ENCODE measurements at places on chromosomes 7 and 10.

DNA sequence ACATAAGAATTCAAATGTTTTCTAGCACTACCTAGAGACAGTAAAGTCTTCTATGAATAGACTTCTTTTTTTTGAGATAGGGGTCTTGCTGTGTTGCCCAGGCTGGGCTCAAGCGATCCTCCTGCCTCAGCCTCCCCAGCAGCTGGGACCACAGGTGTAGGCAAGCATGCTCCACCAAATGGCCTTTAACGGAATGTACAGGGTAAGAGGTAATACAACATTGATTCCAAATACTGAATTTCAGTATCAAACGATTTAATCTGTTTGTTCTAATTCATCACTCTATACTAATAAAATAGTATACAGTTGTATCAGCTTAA is 55.8 kb upstream of the NCAPG2 start:
- no peak for DNase-seq

DNA sequence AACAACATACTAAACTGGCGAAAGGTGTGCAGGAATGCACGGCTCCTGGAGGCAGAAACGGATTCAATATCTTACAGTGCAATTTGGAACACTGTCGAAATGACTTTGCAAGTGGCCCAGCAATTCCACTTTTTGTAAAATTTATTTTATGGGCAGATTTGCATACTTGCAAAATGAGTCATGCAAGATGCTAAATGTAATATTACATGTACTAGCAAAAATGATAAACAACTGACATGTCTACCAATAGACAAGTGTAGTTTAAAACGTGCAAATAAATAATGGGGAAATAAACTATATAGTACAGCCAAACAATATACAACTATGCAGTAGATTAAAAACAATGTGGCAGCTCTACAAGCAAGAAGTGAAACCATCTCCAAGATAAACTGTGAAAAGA is 97.7 kb downstream of the ARHGAP12 start:
- no peak for DNase-seq

DNA sequence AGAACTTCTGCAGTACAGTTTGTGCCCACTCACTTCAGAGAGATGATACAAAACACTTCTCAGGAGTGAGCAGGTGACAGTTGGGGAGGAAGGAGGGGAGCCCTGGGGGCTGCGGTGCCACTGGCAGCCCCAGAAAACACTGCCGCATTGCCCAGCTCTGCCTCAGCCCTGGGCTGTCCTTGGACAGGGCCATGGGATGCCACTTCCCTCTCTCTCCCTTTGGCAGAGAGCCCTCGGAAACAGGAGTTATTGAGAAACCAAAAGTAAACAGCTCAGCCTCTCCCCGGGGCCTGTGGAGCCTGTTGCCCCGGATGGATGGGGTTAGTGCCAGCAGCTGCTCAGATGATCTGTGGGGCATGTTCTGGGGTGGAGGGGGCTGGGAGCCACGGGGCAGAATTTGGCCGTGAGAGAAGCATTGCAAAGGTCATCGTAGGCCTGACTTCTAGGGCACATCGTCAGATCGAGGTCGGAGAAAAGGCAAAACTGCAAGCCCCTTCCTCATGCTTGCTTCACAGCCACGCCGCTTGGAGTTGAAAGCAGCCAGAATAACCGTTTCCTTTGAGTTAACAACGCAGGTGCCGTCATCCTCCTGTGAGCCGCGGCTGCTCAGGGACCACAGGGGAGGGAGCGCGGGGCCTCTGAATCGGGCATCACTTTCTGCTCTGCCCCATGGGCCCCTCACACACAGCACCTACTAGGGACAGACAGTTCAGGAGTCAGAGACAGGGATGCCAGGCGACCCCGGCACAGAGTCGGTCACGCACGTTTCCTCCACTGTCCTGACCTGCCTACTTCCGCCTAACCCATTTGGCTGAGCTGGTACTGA is 256.4 kb downstream of the CAMK1D start:
- peak; percentile 69 for DNase-seq

DNA sequence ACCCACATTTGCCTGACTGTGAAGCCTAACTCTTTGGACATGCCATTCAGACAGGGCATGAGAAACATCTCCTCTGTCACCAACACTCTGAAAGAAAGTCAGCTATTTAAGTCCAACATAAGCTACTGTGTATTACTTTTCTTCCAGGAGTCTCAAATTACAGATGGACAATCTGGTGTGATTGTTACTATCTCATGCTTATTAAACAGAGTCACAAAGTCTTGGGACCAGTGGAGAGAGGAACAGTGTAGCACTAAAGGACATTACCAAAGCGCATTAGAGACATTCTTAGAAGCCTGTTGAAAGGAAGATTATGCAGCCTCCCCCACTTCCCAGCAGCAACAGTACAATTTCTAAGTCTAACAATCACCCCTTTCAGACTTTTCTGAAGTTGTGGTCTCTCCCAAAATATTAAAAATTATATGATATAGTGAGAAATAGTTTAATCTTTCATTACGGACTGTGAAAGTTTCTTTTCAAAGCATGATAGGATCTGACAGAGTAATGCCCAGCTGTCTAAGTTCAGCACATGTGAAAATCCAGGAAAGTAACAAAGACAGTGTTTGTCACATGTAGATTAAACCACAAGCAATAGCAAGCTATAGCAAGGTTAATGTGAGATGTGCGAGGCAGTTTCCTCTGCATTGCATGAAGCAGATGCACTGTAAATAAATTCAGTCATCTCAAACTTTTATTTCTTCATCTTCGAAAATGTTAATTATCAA is 280.9 kb upstream of the FZD8 start:
- DNase-seq, result no peak

DNA sequence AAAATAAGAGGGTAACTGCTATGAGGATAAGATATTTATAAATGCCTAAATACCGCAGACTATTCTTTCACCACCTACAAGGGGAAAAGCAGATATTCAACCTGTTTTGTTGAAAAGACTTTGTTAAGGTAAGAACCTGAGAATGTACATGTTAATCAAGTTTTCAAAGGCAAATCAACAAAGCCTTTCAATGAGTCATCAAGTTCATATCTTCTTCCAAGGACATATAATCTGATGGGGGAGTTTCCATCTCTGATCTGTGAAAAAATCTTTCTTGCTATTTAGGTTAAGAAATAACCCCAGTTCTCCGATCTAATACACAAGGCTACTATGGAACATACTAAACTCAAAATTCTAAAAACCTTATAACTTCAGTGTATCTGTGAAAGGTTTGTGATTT is 40.0 kb upstream of the ANLN start:
- DNase-seq, result no peak

- peak; percentile 95 for DNase-seq
Observed at GRCh38 chr10:17238445-17239291, 10.6 kb downstream of the VIM start.

All from inflammatory macrophage treated with lipopolysaccharide for 1 hour (primary cell).